ENCODE measurements at places on chromosomes 11 and 22.

- no peak for DNase-seq
These were observed 69.2 kb downstream of the PRSS23 start for GRCh38 chr11:86869531-86869930.

DNA sequence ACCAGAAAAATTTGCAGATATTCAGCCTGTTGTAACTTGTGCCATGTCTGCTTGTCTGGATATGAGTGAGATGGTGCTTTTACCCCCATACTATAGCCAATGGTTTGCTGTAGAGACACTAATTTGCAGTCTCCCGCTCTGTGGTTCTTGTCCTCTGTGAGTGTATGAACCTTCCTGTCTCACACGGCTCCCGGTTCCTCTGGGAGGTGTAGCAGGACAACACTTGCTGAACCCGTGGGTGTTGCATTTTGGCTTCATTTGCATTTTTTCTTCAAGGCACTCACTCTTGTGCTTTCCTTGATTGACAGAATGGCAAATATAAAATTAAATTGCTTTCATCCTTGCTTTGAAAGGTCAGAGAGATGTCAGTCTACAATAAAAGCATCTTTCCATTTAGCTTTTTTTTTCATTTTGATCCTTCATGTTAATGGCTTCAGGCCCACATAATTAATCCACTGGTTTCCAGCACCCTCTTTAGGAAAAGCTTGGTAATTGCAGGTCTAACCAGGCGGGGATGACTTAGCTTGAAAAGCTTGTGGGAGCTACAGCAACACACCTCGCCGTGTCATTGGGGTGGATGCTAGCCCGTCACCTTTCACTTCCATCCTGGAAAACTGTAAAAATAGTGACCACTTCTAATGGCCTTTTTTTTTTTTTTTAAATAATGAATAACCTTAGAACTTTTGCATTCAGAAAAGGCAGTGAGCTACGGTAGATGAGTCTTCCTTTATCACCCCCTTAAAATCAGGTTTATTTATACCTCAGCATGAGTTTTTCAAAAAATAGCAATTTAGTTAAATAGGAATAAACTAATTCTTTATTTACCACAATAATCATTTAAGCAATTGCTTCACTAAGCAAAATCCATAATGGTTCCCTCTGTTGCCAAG, 27.4 kb upstream of the ST14 start:
- peak; percentile 46 for DNase-seq

- DNase-seq = no peak
These were observed 36.5 kb downstream of the ASCL2 start for GRCh38 chr11:2233693-2234455.

DNA sequence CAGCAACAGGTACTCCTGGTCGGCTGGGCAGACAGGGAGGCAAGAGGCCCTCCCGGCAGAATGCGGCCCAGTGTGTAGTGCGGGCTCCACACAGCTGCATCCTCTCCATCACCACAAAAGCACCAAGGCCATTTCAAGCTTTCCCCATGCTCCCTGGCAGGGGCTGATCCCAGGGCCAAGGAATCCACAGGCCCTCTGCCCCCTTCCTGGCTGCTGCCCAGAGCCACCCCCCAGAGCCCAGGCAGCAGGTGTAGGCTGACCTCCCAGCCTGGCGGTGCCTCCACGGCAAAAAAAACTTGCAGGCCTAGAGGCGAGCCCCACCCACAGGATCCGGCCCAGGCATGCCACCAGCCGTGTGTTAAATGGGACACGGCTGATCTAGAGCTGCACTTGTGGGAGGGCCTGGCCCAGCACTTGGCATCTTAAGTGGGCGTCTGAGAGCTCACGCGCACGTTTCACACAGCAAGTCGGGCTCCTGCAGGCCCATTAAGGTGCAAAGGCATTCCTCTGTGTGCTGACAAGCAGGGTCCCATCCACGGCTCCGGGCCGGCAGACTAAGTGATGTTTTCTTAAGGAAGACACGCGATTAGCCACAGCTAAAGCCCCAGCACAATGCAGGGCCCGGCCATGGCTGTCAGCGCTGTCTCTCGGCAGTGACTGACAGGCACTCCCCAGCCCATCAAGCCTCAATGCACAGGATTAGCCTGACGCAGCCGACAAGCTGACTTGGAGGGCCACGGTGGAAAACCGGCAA, 19.8 kb upstream of the GNB1L start:
- peak; percentile 41 for DNase-seq

GRCh38 chr22:35092406-35092805, 26.4 kb downstream of the ISX start:
- no peak for DNase-seq

GRCh38 chr11:78446210-78446609, 28.6 kb upstream of the GAB2 start:
- no peak for DNase-seq

DNA sequence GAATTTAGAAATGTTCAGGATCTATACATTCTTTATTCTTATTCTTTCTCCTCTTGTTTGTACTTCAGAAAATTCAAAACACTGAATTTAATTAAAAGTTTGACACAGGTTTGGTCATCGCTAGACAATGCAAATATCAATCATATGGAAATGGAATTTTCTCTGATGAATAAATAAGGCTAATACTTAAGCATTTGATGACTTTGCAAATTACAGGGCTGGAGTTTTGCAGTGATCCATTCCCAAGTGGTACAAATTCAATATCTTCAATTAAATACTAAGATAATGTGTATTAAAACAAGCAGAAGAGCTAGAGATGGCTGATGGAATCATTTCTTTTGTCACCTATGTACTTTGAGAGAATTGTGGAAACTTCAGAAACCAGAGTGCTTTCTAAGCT, 439.6 kb downstream of the DYNC2H1 start:
- no peak for DNase-seq

GRCh38 chr11:95302211-95302610, 71.2 kb upstream of the SESN3 start:
- DNase-seq = no peak

DNA sequence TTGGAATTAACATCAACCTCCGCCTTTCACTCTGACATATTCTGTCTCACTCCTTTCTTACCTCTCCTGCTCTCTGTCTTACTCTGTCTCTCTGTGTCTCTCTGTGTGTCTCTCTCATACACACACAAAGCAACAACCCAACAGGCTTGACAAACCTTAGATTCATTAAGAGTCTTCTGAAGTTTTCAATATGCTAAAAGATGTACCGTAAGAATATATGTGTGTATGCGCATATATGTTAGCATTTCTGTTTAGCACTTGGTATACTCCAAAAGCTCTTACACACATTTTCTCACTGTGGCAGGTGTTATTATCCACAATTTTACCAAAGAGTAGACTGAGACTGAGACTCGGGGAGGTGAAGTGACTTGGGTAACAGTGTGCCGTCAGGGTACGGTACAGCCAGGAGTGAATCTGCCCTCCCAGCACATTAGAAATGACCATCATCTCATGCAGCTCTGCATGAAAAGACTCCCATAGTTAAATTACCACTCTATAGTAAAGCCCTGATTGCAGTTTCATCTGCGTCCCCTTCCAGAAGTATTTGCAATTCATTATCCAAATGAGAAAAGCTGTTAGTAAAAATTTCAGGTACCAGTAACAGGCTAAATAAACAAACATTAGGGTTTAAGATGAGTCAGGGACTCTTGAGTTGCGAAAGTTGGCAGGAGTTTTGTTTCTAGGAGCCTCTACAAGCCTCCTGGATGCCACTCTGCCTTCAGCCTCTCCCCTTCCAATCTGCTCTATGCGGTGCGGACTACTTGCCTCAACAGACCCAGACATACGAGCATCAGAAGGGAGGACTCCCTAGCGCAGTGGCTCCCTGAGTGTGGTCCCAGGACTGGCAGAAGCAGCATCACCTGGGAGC, 195.2 kb upstream of the TMEM45B start:
- no peak for DNase-seq

GRCh38 chr22:39365492-39365780, 15.6 kb downstream of the SYNGR1 start:
- no peak for DNase-seq

DNA sequence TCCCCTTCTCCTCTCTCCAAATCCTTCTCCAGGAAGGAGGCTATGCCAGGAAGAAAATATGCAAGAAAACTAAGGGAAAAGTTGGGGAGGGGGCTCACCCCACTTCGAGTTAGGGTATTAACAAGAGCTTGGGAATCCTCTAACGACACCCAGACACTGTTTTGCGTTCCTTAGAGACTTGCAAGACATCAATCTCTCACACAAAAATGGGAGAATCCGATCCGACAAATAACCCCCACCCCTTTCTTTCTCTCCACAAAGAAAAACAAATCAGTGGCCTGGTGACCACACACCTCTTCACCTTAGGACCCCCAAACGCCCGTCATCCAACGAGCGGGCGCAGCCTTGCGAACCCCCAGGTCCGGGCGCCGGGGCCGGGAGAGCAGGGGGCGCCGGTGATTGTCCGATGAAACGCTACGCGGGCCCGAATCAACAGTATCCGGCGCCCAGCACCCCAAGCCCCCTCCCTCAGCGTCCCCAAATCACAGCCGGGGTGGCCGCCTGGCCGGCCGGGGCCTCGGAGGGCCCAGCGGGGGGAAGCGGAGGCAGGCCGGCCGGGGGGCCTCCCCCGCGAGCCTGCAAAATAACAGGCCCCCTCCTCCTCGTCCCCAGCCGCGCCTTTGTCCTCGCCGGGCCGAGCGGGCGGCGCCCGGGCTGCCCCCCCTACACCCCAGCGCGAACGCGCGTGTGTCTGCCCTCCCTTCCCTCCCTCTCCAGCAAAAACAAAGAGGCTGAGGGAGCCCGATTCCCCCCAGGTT, 690 bp downstream of the CSNK1E start:
- peak; percentile 61 for DNase-seq

DNA sequence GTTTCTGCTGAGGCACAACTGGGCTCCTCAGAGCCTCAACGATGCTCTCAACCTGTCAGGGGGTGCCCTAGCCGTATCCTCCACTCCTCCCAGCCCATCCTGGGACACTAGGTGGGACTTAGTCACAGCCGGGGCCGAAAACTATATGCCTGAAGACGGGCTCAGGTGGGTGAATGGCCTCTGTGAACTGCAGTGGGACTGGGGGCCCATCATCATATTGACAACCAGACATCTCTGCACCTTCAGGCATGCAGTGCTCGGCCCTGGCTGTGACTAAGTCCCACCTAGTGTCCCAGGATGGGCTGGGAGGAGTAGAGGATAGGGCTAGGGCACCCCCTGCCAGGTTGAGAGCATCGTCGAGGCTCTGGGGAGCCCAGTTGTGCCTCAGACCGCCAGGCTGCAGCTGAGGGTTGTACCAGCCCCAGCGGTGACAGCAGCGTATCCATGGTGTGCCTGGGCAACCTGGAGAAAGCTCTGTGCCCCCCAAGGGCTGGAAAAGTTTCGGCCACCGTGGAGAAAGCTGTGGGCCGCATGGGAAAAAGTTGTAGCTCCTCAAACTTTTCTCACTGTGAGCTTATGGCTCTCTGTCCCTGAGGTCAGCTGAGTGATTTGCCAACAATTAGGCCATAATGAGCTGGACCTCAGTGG, 88.9 kb downstream of the RRM1 start:
- no peak for DNase-seq

Measured in activated naive CD4-positive, alpha-beta T cell treated with Interleukin-2 at 50 U/mL for 16 hours (primary cell).